NCI-H1092 (cell line): ENCODE measurements at places on chromosomes 5 and 9.
A peak's percentile ranks its signal among the peaks of the same experiment; 100 is the strongest.

- no peak for DNase-seq
Observed at GRCh38 chr5:81724571-81724970, 26.3 kb downstream of the SSBP2 start.

DNA sequence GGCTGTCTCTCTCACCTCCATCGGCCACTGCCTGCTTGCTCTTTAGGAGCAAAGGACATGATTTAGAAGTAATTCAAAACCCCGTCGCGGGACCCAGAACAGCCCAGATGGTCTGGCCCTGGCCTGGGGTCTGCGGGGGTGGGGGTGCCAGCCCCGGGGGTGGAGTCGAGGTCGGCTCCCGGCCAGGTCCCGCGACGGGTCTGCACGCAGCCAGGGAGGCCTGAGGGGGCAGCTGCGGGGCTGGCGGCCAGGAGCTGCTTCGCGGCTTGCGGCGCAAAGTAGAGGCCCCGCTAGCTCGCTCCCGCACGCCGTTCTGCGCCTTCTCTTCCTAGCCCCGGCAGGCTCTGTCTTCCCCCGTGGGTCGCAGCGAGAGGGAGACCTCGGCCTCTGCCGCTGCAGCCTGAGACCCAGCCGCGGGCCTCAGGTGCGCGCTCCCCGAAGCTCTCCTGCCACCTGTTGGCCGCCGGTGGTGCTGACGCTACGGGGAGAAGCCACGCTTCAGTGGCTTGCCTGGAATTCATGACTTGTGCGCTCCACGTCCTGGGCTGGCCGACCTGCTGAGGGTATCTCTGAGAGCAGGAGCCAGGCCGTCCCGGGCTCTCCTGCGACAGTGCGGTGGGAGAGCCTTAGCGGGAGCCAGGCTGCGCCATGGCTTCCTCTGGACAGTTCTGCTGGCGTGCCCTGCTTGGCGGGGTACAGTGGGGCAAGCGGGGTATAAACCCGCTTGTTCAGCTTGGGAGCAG is 157.2 kb upstream of the PITX1 start:
- DNase-seq, result peak; percentile 65

GRCh38 chr5:159202151-159202550 is 7.2 kb downstream of the RNF145 start:
- no peak for DNase-seq

DNA sequence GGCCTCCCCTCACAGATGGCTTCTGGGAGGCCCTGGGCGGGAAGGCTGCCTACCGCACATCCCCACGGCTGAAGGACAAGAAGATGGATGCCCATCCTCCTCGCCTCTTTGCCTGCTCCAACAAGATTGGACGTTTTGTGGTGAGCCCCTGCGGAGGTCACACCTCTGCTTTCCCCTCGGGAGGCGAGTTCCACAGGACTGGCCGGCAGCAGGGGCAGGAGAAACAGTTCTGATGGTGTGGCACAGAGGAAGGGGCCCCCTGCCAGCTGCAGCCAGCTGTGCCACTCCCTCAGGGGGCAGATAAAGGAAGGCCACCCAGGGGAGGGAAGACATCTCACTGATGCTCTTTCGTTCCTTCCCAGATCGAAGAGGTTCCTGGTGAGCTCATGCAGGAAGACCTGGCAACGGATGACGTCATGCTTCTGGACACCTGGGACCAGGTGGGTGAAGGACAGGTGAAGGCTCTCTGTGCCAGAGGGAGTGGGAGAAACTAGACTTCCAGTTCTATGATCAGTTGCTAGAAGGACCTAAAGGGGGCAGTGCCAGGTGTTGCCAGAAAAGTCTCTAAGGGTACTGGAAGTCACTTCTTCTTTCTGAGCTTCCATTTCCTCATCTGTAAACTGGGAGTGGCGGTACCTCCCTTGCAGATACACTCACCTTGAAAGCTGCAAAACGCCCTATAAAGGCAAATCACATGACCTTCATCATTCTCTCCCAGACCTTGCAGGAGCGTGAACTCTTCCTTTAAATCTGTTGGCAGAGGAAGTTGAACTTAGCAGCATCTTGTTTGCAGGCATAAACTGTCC is 41.0 kb downstream of the STOM start:
- DNase-seq, result no peak
